ENCODE measurements at places on chromosomes 5 and 9. TPM values are rescaled to one million over a fixed set of nuclear protein-coding genes. Genes with fewer than 3 reads are reported as not detected.

- DNase-seq: no peak
Measured at GRCh38 chr9:124128568-124129166, 117.1 kb downstream of the LHX2 start.

GRCh38 chr5:28234356-28234968 is 1196.1 kb upstream of the CDH9 start:
- DNase-seq: peak; percentile 30

DNA sequence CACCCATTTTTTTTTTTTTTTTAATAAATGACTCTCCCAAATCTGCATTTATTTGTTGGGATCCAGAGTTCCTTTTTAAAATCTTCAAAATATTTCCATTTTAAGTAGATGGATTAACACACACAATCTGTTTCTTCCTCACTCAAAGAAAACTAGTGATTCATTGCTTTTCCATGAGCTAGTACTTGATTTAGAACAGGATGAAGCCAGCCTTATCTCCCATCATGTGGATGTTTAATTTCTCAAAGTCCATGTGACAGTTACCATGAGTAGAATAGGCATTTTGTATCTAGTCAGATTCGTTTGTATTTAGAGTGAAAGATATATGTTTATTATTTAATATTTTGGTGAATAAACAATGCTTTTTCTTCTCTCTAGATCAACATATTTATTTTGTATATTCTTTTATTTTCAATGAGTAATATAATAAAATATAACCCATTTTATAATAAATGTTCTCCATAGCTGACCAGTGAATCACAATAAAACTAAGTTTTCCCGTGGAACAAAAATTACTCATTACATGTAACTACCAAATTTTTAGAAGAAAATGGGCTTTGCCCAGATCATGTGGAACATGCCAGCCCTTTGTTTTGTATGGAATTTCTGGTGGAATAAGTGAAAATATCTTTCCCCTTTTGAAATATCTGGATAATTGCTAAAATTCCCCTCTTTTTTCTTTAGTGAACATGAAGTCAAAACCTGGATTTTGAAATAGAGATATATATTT is 54.9 kb upstream of the RPS23 start:
- DNase-seq: no peak

- DNase-seq: no peak
Measured at GRCh38 chr9:126459965-126460843, 133.6 kb downstream of the MVB12B start.

DNA sequence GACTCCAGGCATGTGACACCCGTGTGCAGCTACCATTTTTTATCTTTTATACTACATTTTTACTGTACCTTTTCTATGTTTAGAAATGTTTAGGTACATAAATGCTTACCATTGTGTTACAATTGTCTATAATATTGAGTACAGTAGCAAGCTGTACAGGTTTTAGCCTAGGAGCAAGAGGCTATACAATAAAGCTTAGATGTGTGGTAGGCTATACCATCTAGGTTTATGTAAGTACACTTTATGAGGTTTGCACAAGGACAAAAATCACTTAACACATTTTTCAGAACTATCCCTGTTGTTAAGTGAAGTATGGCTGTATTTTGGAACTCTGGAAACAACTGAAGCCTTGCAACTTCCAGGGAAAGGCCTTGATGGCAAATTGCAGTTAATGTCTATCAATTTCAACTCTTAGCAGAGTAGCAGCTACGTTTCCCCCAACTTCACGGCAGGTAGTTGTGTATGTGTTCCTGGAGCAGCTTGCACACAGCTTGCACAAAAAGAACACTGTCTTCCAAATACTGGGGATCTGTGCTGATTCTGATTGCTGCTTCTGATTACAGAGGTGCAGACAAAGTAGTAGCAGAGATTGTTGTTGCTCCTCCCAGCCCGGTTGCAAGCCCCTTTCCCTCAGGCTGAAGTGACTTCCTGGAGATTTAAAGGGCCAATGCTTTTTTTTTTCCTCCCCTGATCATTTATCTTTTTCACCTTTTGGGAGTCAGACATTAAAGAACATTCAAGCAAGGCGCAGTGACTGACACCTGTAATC is 30.0 kb downstream of the SIL1 start:
- no peak for DNase-seq

- peak; percentile 72 for DNase-seq
Measured at GRCh38 chr5:112239996-112240395, 179.1 kb downstream of the EPB41L4A start.

- DNase-seq: no peak
Measured at GRCh38 chr9:97413462-97413861, 1.6 kb downstream of the TDRD7 start.

DNA sequence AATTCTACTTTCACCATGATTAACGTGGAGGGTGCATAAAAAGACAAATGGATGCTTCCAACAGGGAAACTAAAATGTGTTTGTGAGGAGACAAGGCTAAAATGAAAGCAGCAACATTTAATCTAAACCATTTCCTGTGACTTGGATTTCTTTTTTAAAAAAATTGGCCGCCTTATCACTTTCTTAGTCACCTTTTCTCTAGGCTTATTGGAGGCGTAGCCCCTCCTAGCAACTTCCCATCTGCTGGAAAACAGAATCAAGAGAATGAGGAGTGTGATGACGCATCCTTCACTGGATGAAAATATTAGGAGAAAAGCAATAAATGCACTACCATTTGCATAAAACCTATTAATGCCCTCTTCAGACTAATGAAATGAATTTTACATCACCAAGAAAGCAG is 791 bp upstream of the GPR150 start:
- no peak for DNase-seq

DNA sequence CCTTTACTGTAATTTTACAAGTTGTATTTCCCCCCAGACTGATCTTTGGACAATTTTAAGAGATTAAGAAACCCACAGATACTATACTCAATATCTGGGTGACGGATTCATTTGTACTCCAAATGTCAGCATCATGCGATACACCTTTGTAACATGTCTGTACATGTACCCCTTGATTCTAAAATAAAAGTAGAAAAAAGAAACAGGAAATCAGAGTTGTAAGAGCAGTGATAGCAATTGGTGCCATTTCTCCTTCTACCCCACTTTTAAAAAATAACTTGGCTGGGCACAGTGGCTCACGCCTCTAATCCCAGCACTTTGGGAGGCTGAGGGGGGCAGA is 116.9 kb downstream of the FGF1 start:
- DNase-seq: no peak

DNA sequence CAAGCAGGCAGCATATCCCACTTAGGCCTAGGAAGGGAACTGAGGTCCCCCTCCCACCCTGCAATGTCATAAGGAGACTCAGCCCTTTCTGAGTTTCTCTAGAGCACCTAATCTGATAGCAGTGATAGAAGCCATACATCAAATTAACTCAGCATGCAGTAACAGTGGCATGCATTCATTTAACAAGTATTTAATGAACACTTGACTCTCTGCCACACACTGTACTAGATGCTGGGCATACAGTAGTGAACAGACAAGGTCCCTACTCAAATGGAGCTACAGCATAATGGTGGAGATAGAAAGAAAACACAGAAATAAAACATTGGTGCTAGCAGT is 58.6 kb downstream of the SLC22A5 start:
- DNase-seq: no peak

DNA sequence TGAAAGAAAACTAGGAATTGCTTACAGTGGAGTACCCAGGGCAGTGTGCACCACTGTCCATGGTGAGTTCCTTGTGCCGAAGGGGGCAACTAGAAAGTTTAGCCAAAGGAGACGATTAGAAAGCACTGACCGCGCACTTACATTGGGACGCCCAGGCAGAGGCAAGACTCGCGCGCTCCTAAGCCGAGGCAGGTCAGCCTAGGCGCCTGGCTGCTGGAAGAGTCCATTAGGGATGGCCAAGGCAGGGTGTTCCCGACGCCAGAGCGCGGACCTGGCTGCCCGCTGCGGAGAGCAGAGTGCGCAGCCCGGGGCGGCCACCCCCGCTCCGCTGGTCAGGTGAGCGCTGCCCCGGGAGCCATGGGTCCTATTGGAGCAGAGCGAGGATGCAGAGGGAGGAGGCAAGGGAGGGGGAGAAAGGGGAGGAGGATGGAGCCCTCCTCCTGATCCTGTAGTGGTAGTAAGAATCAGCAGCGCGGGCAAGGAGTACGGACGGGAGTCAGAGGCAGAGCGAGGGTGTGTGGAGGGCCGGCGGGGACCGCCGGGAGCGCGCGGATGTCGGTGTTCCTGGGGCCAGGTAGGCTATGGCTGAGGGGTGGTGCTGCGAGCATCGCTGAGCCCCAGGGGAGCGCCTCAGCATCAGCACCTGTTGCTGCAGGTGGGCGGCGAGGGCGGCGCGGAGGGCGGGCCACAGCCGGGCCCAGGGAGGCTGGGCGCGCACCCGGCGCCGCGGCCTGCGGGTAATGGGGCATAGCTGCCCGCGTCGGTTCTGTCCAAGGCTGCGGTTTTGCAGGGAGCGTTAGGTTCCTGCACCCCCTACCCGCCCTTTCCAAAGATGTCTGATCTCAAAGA is at the start of gene ADGRV1:
ADGRV1 (plus strand) TSS at position 454 of the 849 bp plus-strand sequence; CDS start at position 553, 99 bp downstream.
- peak; percentile 80 for DNase-seq

DNA sequence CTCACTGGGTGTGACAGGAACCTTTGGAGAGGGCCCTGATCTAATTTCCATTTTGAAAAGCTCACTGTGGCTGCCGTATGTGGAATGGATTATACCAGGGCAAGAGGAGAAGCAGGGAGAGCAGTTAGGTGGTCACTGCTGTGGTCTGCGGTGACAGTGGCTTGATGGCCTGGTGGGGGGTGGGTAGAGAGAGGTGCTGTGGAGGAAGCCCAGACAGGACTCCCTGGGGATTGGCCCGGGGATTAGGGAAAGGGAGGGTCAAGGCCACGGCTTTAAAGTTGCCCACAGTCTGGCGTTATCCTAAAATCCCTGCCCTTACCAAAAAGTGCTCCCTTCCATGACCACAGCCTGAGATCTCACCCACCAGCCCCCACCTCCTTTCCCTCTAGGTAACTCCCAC is 4.7 kb downstream of the B4GALT7 start:
- DNase-seq: no peak

DNA sequence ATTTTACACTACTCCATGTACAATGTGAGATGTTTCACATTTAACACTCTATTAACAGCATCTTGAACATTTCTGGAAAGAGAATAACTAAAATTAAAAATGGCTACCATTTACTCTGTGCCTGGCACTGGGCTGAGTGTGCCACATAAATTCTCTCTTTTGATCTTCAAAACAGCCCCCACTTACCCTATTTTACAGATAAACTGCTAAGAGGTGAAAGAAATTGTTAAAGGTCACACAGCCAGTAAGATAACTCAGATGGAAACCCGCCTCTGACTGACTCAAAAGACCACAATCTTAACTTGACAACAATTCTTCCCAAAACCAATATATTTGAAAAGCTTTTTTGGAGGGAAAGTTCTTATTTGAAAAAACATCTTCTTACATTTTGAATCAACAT is 97.3 kb downstream of the MAPKAP1 start:
- DNase-seq: no peak

CCDC152 gene
- 1.1 TPM for total RNA-seq

TSTD2 gene
- total RNA-seq: 31.4 TPM

Measured in renal cortical epithelial cell (primary cell).